GM04503 (cell line): ENCODE measurements at places on chromosomes 4 and X.

DNA sequence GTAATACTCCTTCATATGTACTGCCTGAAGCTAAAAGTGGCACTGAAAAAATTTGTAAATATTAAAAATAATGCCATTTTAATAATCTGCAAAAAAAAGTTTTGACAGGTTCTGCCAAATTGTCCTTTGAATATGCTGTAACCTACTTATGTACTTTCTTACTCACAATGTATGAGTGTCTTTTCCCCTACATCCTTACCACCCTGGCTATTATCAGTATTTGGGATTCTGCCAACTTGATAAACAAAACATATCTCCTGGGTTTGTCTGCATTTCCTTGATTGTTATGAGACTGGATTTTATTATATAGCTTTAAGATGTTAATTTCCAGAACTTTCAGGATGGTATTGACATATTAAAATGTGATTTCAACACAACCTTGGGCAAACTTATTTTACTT is 187.9 kb downstream of the CHM start:
- no peak for DNase-seq

DNA sequence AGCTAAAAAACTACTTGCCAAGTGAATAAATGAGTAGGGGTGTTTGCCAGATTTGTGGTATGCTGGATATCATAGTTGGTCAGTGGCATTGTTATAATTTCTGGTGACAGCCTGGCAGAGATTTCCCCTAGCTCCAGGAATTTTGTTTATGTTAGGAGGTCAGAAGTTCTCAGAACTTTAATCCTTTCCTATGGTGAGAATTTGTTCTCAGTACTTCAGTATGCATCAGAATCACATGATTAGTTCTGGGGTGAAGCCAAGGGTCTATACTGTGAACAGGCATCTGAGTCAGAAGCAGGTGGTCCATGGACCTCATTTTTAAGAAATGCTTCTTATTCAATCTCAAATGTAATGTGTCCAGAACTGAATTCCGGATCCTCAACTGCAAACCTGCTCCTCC is 10.5 kb downstream of the RASSF6 start:
- no peak for DNase-seq

GRCh38 chrX:17987783-17988182 is 126.7 kb upstream of the RAI2 start:
- DNase-seq = no peak

- no peak for DNase-seq
Measured at GRCh38 chrX:121781991-121782390, 734.6 kb downstream of the GLUD2 start.

- no peak for DNase-seq
Measured at GRCh38 chr4:72770708-72771107, 201.7 kb upstream of the ADAMTS3 start.

GRCh38 chrX:2732076-2732475 is 19.8 kb upstream of the XG start:
- DNase-seq = no peak

DNA sequence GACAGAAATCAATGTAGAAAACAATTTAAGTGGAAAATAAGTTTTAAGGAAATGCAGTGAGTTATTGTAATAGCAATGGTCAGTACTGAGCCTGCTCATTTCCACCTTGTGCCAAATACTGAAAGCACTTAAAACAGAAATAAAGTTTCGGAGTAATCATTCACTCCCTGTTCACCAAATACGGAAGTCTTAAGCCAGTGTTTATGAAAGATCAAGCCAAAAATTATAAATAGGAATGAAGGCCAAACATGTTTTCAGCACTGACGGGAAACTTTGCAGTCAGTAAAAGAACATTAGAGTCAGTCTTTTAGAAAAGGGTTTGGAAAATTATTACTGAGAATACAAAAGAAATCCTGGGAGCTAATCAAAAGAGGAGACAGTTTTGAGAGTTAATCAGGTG is 178.6 kb downstream of the DMD start:
- no peak for DNase-seq

DNA sequence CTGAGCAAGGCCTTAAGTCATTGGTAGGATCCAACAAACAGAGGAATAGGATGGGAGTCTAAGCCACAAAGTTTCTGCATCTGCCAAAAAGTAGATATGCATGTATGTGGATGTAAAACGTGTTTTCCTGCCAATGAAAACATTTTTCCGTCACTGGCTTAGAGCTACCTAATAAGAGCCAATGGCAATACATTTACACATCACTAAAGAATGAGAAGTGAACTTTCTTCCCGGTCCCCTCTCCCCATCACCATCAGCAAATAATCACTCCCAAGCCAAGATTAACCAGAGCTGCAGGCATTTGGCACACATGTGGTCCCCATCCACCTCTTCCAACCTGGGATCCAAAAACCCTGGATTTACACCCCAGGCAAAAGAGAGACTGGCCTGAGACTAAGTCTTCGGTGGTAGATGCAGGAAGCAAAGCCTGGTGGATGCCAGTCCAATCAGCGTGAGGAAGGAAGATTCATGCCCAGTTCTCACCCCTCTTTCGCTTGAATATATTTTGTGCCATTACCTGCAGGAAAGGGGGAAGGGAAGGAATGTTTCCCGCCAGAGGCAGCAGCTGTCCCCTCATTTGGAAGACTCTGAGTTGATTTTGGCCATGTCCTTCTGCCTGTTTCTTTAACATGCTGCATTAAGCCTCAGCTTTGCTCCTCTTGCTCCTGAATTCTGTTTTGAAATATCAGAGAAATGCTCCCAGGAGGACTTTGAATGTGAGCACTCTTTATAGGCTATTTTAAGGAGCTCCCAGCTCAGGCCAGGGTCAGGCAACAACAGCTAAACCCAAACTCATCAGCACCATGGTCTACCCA is 131.4 kb downstream of the CHIC2 start:
- DNase-seq = peak; percentile 77

DNA sequence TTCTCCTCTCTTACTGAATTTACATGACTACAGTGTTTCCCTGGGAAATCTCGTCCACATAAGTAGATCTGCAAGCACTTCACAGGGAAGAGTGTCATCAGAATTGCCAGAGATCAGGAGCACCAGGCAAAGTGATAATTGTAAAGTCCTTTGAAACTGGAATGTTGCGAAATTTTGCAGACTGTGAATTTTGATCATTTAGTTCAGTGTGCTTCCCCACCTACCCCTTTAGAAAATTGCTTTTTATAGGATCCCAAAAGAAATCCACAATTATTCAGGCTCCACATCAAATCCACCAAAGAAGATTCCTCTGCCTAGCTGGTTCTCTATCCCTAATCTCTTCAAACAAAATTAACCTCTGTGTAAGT is 10.2 kb downstream of the PTCHD1 start:
- no peak for DNase-seq

DNA sequence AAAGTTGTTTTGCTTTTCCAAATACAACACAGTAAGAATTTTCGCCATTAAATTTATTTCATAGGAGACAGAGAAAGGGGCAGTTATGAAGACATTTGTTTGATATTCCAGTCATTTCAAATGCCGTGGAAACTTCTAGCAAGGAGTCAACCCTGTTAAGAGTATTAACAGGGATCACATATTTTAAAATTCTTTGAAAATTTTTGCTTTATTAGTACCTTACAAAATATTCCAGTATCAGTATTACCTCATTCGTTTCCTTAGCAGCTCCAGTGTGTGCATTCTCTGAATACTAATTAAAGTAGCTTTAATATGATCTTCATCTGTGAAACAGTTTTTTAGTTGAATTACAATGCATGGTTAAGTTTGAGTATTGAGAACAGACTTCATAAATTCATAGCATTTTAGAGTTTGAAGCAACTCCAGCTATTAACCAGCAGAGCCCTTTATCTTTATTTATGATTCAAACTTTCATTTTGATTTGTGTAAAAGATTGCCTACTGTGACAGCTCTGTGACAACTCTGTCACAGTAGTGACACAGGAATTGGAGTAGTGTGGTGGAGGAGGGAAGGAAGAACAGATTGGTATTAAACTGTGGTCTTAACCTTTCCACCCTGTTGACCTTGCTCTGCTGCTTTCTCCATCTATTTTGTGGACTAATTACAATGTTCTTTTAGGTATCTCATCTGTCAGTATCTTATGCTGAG is 86.3 kb downstream of the PDLIM5 start:
- no peak for DNase-seq

- peak; percentile 69 for DNase-seq
Measured at GRCh38 chr4:118918388-118918787, 29.7 kb downstream of the SYNPO2 start.

- DNase-seq = no peak
Measured at GRCh38 chr4:82797405-82798111, 1.0 kb downstream of the SCD5 start.

- DNase-seq = no peak
Measured at GRCh38 chrX:10656214-10656613, 35.8 kb upstream of the MID1 start.

DNA sequence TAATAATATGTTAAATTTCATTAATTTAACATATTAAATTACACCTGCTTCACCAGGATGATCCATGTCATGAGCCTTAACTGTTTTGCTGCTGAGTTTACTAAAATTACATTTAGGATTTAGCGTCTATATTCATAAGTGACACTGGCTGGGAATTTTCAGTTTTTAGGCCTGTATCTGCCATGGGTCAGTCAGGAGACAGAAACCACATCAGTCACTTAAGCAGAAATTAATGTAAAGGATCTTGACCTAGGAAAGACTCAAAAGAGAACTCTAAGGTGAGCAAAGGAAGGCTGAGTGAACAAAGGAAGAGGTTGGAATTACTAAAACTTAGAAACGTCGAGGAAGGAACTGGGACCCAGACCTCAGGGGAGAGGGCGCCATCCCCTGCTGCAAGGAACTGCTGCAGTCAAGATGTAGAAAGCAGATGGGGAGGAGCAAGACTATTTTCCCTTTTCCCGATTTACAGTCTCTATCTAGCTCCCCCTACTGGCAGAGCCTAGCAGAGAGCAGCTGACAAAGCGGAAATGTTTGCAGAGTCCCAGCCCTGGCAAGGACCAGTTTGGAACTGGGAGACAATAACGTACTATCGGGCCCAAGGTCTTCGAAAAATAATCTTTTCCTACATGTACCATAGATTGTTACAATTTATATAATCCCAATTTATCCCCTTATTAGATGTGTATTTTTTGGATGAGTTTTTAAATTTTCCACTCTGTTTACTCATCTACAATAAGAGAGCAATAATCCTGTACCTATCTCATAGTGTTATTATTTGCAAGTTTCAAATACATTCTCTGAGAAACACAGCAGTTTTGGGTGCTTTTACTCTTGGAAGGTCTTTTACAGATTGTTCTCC is 22.6 kb upstream of the RBBP7 start:
- DNase-seq = peak; percentile 27

DNA sequence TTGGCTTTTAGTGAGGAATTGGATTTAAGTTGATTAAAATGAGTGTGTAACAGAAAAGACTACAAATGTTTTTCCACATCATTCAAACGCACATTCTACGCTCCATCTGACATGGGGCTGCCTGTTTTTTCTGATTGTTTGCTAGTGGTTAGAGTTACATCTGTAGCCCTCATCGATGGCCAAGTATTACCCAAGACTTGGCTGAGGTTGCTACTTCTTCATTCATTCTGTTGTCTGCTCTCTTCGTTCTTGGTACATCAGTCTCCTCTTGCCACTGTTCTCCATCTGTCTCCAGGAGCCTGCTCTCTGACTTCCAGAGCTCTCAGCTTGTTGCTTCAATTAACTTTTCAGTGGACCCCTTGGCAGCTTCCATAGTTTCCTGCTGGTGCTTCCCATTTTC is 1844.6 kb upstream of the TENM3 start:
- no peak for DNase-seq
